ENCODE measurements at places on chromosomes 13 and 19.
A peak's percentile ranks its signal among the peaks of the same experiment; 100 is the strongest.

DNA sequence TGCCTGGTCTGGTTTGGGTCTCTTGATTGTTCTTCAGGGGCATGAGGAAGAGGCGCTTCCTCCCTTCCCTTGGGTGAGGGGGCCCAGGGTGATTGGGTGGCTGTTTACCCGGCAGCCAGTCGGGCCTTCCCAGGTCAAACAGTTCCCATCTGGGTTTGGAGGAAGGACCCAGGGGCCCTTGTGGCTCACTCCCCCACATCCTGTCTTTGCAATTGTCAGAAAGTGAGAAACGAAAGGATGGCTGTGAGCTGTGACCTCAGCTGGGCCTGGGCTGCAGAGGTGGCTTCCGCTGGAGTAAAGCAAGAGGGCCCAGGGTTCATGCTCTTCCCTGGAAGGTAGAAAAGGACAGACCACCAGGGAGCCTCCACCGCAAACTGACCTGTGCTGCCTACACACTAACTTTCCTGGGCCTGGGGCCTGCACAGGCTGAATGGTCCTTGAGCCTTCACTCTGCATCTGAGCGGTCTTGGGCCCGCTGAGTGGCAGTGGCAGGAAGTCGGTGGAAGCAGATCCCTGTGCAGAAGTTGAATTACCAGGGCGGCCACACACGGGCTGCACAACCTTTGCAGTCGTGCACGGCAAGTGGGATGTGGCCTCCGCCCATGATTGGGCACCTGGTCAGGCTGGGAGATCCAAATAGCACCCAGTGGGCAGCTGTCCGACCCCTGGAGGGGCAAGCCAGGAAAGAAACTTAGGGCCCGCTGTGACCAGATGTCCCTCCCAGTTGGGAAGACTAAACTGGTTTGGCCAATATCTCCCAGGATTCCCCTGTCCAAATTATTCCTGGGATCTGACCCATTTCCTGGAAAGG is 5.3 kb upstream of the CD79A start:
- no peak for DNase-seq

DNA sequence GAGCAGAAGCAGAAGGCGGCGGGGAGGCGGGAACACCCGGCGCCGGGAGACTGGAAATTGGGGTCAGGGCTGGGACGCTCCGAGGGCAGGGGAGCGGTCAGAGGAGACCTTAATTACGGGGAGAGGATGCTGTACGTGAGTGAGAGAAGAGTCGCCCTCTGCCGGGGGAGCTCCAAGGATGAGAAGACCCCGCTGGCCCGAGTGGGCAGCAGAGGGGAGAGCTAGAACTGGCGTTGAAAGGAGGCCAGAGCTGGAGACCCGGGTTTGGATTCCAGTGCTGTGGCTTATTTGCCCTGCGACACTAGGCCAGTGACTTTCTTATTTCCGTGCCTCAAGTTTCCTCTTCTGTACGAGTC is 536 bp downstream of the FAM32A start:
- peak; percentile 63 for DNase-seq

DNA sequence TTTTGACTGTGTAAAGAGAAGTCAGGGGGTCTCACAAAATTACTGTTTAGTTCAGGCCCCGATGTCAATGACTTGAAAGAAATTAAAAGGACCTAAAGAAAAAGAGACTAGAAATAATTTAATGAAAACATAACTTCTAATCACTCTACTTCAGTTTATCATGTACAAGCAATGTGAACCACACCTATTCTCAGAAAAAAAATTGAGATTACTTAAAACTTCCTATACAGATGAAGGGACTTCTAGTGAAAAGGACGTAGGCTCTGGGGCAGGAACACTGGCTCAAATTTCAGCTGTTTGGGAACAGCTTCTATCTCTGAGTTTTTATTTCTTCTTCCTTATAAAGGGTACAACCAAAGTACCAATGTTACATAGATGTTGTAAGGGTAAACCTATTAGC is 38.0 kb downstream of the TPT1 start:
- no peak for DNase-seq

- no peak for DNase-seq
Measured at GRCh38 chr19:28963486-28964250, 249.3 kb downstream of the UQCRFS1 start.

GRCh38 chr19:48397263-48398101 is 4.0 kb downstream of the GRIN2D start:
- DNase-seq: no peak

- DNase-seq: no peak
Measured at GRCh38 chr13:111845621-111846351, 221.2 kb upstream of the SOX1 start.

- no peak for DNase-seq
Measured at GRCh38 chr13:105952233-105952972, 583.1 kb downstream of the EFNB2 start.

DNA sequence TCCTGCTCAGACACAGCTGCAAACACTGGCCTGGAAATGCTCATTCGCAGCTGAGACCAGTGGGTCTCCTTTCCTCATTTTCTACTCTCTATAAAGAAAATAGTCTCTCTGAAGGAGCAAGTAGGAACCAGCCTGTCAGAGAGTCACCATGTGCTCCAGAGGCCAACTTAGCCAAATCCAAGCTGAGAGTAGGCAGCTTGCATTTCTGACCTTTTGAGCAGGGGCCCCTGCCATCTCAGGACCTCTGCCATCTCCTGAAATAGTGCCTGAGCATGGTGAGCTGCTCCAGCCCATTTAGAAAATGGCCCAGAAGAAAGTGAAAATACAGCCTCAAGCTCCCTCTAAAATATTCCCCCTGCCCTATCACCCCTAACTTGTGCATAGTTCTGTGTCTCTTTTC is 95.6 kb downstream of the STOML3 start:
- DNase-seq: no peak

GRCh38 chr19:6076675-6077463 is 33.4 kb downstream of the RFX2 start:
- no peak for DNase-seq

- no peak for DNase-seq
Measured at GRCh38 chr19:52658595-52658994, 20.4 kb upstream of the ZNF83 start.

GRCh38 chr19:4984438-4984990 is 15.6 kb downstream of the KDM4B start:
- DNase-seq: no peak

Data from dermis microvascular lymphatic vessel endothelial cell (primary cell).